ENCODE measurements at places on chromosomes 2 and 18. TPM values are rescaled to one million over a fixed set of nuclear protein-coding genes. Genes with fewer than 3 reads are reported as not detected.
A peak's percentile ranks its signal among the peaks of the same experiment; 100 is the strongest.

The CXCR1 gene
- total RNA-seq = 1.9 TPM

The ZFAND2B gene
- 23.9 TPM for total RNA-seq

The PTCD3 gene
- 146 TPM for total RNA-seq

The LYPD6B gene
- total RNA-seq = not detected

The CNDP2 gene
- 65.7 TPM for total RNA-seq

- no peak for DNase-seq
Measured at GRCh38 chr18:45621061-45621511, 5.8 kb downstream of the SLC14A2 start.

GRCh38 chr2:64792300-64792699 lies 138.6 kb upstream of the SERTAD2 start:
- no peak for DNase-seq

DNA sequence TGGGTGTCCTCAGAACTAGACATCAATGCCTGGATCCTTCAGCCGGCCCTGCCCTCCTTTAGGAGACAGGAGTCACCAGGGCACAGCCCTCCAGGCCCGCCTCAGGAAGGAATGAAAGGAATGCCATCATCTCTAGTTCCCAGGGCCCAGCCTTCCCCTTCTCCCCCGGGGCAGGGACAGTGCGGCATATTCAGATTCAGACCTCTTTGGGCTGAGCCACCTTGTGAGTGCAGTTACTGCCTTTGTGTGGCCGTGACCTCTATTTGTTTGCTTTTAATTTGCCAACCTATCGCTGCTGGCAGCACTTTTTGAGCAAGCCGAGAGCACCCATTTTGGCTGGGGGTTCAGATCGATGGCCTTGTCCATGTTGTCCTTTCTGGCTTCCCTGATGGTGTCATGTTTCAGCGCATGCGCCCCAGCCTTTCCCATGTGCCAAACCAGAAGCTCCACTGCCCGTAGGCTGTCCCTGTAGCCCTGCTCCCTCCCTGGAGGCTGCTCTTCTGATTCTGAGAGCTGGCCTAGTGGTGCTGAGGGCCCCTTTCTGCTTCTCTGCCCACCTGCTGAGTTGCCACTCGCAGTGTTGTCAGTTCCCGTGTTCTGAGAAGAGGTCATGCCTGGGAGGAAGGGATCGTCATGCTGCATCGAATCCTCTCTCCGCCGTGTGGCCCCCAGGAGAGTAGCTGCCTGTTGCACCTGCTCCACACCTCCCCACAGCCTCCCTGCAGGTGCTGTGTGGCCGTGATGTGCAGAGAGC lies 10.9 kb downstream of the ANKRD23 start:
- no peak for DNase-seq

DNA sequence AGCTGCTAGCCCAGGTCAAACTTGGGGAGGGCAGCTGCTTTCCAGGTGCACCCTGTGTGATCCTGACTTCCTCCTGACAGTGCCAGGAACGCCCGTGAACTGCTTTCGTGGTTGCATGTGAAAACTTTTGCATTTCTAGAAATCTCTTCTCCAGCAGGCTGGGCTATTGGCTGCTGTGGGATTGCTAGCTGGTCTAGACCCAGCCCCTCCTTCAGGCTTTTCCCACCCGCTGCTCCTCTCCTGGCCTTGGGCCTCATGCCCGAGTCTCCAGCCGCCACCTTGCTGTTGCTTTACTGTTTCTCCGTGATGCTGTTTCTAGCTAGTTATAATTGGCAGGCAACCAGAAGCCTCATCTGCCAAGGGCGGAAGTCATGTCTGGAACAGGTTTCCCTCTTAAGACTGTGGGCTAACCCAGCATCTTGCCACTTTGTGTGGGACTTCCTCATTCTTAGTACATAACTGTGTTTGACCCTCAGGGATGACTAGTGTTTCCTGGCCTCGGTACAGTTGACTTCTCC lies 27.0 kb upstream of the MGAT4A start:
- peak; percentile 81 for DNase-seq

DNA sequence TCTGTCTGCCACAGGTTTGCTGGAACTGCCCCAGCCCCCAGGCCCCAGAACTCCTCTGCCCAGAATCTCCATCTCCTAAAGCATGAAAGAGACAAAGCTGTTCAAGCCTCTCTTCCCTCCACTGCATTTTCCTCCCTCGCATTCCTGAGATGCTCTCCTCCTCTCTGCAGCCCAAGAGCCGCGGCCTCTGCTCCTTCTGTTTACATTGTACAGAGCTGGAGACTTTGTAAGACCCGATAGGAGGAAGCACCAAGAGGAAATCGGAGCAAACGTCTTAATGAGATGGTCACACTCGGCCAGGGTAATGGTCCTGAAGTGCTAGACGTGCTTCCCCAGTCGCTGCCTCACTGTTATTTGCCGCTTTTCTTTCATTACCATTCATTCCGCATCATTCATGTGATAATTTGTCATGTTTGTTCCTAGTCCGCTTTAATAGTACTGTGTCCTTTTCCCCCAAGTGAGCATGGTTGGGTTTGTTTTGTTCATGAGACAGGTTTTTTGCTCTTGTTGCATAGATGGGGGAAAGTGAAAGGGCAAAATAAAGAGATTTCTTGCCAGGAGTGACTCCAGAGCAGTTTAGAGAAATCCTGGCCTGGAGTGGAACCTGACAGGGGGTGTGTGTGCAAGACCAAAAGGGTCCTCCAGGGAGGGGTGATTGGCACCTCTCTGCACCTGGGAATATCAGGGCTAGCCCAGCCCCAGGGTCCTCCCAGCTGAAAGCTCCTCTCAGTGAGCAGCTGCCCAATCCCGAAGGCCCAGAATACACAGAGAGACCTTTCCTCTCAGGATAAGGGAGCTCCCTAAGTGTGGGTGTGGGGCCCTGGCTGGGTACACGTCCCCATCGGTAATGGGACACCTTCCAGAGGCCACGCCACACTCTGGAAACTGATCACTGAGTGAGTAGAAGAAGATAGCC lies 44.9 kb upstream of the ID2 start:
- DNase-seq = peak; percentile 65

- no peak for DNase-seq
Measured at GRCh38 chr2:237322564-237322963, 91.4 kb downstream of the COL6A3 start.

DNA sequence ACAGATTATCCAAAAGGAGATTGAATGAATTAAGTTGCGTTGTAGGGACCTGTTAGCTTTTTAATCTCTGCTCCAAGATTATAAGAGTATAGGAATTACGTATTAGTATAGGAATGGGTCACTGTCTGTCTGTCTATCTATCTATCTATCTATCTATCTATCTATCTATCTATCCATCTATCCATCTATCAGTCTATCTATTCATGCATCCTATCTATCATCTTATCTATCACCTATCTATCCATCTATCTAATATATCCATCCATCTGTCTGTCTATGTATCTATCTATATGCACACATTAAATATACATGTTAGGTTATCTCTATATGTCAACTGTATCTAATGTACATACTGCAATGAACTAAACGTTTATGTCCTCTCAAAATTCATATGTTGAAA lies 255.8 kb downstream of the LPIN1 start:
- DNase-seq = no peak

- DNase-seq = peak; percentile 81
Measured at GRCh38 chr2:150485871-150486538, 1.5 kb downstream of the RND3 start.

GRCh38 chr18:23811176-23811575 lies 121.9 kb downstream of the LAMA3 start:
- no peak for DNase-seq

DNA sequence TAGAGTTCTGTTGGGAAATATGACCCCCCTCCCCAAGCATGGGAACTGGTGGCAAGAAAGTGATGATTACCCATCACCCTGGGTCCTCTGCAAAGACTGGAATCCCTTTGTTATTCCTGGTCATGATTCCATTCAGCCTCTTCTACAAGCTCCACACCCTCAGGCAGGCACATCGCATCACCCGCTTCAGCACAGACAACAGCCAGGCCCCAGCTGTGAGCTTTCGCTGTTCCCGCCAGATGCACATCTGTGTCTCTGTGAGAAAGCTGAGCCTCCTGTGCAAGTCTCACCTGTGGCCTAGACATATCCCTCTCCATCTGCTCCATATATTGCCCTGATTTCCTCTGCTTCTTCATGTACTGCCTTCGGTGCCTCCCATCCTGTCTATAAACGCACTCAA lies 368.0 kb upstream of the RAB6C start:
- no peak for DNase-seq

GRCh38 chr2:237900891-237901831 lies 41.7 kb downstream of the RAMP1 start:
- no peak for DNase-seq
